RPMI7951 (cell line): ENCODE measurements at places on chromosomes 2 and 18. TPM values are rescaled to one million over a fixed set of nuclear protein-coding genes. Genes with fewer than 3 reads are reported as not detected.

CFAP221 gene
- not detected in 2 replicates for total RNA-seq

- no peak for DNase-seq
Observed at GRCh38 chr2:66569321-66569851, 134.5 kb downstream of the MEIS1 start.

NOSTRIN gene
- total RNA-seq = 0.20 TPM in 1 of 2 replicates, not detected in the other

VIL1 gene
- total RNA-seq = not detected in 2 replicates

C2orf72 gene
- 0.39 and 0.48 TPM in 2 replicates for total RNA-seq

DNA sequence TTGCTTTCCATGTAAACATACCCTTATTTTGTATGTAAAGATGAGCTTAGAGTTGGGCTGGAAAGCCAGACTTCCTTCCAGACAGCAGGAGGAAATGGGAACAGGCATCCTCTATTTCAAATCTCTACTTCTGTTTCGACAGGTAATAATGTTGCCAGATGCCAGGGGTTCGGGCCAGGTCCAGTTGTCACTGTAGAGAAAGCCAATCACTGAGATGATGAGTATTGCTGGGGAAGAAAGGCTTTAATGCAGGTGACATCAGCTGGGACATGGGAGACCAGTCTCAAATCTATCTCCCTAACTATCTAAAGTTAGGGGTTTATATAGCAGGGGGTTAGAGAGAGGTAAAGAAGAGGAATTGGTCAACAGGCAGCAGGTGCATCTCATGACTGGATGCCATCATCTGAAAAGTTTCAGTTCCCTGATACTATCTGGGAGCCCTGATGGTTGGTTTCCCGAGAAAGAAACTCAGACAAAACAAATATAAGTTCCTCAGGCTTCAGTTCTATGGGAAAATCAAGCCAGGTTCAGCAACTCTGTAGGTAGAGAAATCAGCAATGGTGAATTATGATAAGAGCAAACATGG lies 9.3 kb upstream of the MTCL1 start:
- no peak for DNase-seq

PSTPIP2 gene
- 0.36 and 0.68 TPM in 2 replicates for total RNA-seq

DNA sequence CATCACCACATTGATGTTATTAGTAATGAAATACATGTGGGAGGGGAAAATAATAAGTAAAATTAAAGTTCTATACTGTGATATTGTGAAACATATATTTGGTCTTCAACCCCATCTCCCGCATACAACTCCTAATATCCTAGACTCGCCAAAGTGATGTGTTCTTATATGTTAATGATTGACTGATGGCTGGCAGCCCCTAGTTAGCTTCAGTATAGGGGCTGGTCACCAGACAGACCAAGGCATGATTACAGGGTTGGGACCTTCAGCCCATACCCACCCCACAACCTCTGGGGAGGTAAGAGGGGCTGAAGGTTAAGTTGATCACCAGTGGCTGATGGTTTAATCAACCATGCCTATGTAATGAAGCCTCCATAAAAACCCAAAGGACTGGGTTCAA lies 28.1 kb upstream of the MREG start:
- no peak for DNase-seq

DNA sequence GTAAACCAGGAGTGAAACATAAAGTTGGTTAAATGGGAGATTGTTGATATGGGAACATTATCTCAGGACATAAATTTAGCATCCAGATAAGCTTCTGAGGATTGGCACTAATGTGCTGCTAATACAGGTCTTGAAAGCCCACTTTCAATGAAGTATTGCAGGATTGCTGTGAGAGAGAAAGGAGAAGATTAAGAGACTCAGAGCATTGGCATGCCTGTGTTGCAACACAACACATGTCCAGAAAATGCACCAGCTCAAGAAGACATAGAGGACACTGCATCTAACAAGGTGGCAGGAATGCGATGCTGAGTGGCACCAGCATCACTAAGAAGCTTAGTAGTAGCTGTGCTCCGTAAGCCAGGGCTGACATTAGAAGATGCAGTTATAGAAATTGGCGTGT lies 728.9 kb downstream of the SUCLG1 start:
- no peak for DNase-seq

GRCh38 chr18:8754995-8755960 lies 49.9 kb downstream of the MTCL1 start:
- peak; percentile 87 for DNase-seq

DNA sequence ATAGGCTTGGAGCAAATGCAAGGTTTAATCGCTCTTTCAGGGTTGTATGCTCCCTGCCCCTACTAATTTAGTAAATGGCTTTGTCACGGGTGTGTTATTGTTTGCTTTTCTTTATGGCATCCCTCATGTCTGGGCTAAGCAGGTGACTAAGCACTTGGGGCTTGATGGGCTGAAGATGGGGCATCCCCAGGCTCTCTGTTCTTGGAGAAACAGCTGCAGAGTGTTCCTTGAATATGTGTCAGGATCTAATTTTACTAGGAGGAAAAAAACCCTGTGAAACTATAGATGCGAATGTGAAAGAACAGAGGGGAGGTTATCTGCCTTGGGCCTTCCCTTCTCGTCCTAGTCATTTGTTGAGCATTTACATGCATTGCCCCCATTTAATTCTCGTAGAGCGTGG lies 94.7 kb upstream of the TAF1B start:
- DNase-seq = no peak

DNA sequence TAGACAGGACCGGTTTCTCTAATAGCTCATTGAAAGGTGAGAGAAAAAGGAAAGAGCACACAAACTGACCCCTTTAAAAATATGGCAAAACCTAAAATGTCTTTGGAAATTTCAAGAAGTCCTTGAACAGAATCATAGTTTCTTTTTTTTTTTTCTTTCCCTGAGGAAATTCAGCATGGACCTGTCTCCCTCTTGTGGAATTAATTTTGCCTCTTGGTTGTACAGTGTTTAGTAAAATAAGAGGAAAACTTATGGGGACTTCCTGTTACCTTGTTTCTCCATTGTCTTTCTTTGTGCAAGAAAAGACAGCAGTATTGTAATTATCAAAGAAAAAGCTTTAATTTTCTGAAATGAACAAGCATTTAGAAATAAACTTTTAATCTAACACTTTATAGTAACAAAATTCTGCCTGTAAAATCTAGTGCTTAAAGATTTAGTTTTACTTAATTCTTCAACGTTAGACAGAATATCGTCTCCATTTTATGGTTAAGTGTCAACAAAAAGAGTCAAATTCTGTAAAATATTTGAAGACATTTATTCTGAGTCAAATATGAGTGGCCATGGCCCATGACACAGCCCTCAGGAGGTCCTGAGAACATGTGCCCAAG lies 176.3 kb upstream of the NABP1 start:
- DNase-seq = peak; percentile 66

DNA sequence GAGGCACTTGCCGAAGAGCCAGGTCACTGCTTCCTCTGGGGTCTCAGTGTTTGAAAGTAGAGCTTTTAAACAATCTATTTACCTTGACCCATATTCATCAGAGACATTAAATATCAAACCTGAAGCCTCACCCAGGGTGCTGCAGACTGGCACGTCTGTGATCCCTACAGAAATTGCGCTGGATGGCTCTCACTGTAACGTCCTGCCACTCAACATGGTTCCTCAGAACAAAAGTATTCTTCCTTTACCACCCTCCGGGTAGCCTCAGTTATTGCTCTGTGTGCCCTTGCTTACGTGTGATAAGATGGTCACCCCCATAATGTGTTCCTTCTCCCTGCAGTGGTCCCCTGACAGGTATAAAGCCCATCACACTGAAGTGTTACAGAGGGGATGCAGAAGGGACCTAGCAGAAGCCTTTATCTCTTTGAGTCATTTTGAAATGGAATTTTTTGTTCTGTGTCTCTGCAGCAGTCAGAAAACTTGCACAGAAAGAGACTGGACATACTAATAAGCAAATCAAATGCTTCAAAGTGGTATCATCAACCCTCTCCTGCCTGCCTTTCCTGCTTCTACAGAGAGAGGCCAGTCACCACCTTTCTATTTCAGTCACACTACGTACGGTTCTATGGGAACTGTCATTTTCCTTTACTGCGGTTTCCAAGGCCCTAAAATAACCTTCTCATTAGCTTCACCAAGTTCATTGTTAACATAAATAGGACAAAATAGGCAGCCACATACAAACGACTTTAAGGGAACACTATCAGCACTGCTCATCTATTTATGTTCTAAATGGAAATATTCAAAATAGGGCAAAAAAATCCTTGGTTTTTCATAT lies 86.8 kb downstream of the METTL8 start:
- peak; percentile 42 for DNase-seq

GRCh38 chr2:9093324-9093723 lies 89.8 kb upstream of the MBOAT2 start:
- no peak for DNase-seq

- DNase-seq = no peak
Observed at GRCh38 chr2:102453501-102453900, 19.5 kb upstream of the SLC9A4 start.

STK36 gene
- 15.6 and 20.7 TPM in 2 replicates for total RNA-seq

GRCh38 chr2:1571477-1572417 lies 158.5 kb downstream of the TPO start:
- DNase-seq = no peak

DNA sequence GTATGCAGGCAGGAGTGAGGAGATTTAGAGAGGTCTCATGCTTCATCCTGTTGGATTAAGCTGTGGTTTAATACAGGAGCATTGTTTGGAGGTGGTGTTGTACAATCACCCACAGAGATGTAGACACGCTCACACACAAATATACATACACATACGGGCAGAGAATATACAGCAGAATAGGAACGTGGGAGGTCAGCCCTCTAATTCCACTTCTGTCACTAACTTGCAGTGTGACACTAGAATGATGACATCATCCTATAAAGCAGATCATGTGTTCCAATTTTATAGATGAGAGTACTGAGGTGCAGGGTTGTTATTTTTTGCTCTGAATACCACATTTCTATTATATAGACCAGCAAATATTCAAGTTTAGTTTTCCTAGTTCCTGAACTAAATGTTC lies 54.4 kb downstream of the TRIB2 start:
- no peak for DNase-seq

GRCh38 chr18:6604573-6604941 lies 125.0 kb upstream of the ARHGAP28 start:
- no peak for DNase-seq

- no peak for DNase-seq
Observed at GRCh38 chr2:98233941-98234340, 112.3 kb upstream of the CNGA3 start.

TANC1 gene
- 19.3 and 24.4 TPM in 2 replicates for total RNA-seq

SAG gene
- 0.12 TPM in 1 of 2 replicates, not detected in the other for total RNA-seq

- peak; percentile 16 for DNase-seq
Observed at GRCh38 chr18:2961821-2962220, 51.1 kb downstream of the LPIN2 start.

- peak; percentile 69 for DNase-seq
Observed at GRCh38 chr2:47323009-47323821, 79.7 kb upstream of the MSH2 start.

MAL gene
- not detected in 2 replicates for total RNA-seq

DNA sequence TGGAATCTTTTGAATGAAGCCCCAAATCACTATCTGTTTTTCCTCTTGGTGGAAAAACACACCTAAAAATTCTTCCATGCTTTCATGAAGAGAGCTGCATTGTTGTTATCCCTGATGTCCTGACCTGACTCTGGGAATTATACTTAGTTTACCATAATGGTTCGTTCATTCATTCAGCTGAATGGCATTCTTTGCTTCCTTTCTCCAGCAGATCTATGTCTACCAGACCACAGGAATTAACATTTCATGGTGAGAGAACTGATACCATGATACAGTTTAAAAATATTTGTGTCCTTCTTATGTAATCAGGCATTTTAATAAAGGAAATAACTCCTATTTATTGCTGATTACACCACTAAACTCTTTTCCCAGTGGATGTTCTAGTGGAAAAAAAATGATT lies 11.1 kb upstream of the SLC4A10 start:
- DNase-seq = no peak

SCTR gene
- not detected in 2 replicates for total RNA-seq

- DNase-seq = no peak
Observed at GRCh38 chr2:134452042-134452733, 198.3 kb downstream of the MGAT5 start.

- DNase-seq = peak; percentile 88
Observed at GRCh38 chr18:34990597-34990996, 50.6 kb upstream of the MAPRE2 start.

DNA sequence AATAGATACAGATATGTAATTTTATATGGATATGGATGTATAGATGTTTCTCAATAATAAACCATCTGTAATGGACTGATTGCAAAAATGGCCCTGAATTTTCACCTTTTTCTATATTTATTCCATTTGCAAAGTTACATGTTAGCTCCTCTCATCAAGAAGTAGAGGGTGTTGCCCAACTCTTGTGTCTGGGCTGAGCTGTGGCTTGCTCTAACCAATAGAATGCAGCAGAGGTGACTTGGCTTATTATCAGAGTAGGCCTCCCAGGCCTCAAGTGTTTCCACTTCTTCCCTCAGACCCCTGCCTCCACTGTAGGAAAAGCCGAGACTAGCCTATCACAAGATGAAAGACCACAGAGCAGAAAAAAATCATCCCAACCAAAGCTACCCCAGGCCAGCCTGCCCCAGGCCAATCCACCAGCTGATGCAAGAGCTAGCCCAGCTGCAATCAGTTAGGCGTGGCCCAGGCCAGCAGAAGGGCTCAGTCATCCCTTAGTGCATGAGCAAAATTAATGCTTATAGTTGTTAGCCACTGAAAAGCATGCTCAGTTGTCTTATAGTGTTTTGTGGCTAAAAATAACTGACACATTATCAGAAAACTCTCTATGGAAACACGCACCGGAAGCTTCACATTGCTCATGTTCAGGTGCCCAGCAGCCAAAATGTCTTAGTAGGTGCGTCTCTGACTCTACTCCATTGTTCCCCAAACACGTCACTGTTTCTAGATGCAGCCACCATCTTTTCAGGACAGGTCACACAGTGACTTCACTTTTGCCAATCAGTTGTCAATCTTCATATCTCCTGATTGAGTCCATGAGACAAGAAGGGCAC lies 464.0 kb downstream of the FBXO15 start:
- peak; percentile 90 for DNase-seq

- DNase-seq = no peak
Observed at GRCh38 chr2:128690431-128690830, 371.8 kb upstream of the HS6ST1 start.

HTR2B gene
- total RNA-seq = 1.7 TPM in 2 replicates

DNA sequence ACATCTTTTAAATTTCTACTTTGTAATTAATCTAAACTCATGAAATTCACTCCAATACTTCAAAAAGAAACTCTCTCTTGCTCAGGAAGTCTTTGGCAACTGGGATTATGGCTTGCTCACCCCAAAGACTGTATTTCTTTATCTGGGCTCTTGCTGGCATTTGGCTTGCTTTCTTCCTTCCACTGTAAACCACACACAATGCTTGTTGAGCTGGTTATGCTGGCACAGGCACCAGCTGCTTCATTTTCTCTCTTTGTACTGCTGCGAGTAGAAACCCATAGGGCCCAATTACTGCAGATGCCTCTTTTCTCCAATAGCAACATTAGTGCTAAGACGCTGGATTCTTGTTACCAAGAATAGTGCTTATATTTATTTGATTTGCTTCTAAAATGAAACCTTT lies 51.4 kb downstream of the SLC38A11 start:
- DNase-seq = peak; percentile 11

DNA sequence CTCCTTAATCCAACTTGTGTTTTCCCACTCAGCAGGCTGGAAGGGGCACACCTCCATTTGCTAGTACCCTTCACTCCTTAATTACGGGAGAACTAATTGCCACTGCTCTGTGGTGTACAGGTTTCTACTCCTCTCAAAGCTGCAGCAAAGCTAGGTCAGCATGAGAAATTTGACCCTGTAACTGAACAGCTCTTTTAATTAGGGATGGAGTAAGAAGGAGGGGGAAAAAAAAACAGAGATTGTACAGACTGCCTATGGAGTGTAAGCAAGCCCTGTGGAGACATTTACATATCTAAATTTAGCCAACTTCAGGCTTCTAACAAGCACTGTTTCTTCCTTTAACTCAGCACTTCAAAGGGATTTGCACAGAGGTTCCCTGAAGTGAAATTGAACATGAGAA lies 629.7 kb upstream of the SETBP1 start:
- no peak for DNase-seq

ALKAL2 gene
- not detected in 2 replicates for total RNA-seq
